Breast epithelium (tissue), 4 donors: ENCODE measurements at places on chromosomes 13 and 19. TPM values are rescaled to one million over a fixed set of nuclear protein-coding genes. Genes with fewer than 3 reads are reported as not detected.

GRCh38 chr13:27258637-27259386 is 7.5 kb downstream of the RPL21 start:
- DNase-seq: no peak

- DNase-seq: no peak
These were observed 129.5 kb downstream of the ATP8A2 start for GRCh38 chr13:25501231-25501630.

DNA sequence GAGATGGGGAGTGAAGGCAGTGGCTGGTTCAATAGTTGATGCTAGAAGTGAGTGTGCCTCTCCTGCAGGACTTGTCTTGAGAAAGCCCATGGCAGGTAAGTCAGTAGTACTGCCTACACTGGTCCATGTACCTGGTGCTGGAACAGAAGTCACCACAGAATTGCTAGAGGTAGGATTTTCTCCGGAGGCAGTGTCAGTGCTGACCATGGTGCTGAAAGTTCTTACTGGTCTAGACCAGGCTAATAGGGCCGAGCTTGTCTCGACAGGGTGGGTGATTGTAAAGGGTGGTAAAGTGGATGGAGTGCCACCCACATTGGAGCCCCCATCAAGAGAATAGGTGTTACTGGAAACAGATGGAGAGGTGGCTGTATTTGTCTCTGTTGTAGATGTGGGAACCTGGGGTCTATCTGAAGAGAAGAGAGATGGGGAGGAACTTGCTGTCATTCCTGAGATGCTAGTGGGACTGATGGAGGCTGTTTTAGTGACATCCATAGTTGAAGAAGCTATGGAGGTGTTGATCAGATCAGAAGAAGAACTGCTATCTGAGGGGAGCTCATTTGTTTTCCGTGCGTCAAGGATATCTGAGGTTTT is 36.6 kb downstream of the MUC16 start:
- DNase-seq: no peak

DNA sequence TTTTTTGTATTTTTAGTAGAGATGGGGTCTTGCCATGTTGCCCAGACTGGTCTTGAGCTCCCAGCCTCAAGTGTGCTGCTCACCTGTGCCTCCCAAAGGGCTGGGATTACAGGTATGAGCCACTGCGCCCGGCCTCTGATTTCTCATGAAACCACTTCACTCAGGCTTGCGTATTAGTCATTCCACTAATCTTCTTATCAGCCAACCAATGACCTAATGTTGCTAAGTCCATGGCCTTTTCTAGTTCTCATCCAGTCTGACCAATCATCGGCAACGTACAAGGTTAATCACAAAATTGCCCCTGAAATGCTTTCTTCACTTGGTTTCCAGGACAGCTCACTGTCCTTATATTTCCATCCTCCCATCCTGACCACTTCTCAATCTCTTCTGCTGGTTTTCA is 605.3 kb upstream of the SLC10A2 start:
- no peak for DNase-seq

- DNase-seq: no peak
These were observed 256.3 kb upstream of the RFC3 start for GRCh38 chr13:33561627-33562026.

DNA sequence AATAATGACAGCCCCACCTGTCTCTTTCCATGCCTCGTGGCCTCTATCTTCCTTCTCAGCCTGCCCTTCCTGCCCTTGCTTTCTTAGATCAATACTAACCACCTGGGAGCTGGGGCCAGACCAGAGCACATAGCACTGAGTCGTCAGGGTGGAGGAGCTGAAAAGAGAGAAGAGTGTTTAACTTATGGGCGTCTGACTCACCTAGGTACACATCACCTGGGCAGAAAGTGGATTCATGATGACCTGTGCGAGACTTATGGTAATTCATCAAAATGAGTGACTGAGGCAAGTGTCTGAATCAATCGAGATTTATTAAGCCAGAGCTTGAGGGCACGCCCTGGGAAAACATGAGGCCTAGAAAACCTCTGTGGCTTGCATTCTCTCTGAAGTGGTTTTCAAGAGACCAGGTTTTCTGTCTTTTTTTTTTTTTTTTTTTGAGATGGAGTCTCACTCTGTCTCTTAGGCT is 19.2 kb downstream of the CEACAM6 start:
- no peak for DNase-seq

DNA sequence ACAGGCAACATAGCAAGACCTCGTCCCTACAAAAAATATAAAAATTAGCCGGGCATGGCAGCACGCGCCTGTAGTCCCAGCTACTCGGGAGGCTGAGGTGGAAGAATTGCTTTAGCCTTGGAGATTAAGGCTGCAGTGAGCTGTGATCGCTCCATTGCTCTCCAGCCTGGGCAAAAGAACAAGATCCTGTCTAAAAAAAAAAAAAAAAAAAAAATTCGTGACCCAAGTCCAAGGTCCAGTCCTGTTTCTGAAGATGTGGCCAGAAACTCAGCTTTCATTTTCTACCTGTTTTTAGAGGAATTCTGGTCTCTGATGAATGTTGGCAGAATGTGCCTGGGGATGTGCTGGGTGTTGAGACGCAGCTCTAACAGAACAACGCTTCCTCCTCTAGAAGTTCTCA is 1.9 kb upstream of the PGPEP1 start:
- no peak for DNase-seq

DNA sequence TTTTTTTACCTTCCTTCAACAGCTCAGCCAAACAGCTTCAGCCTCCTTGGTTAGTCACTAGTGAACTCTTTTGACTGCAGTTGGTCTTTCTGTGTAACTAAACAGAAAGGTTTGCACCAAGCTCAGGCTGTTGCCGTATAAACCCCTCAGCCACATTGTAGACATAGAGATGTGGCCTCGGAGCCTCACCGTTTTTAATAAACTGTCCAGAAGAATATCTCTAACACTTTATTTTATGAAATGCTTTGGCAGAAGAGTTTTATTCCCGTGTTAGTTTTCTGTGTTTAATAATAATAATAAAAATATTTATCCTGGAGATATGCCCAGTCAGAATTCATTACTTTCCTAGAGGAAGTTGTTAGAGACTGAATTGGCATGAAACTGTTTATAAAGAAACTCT is 171.7 kb upstream of the MAB21L1 start:
- DNase-seq: no peak

GRCh38 chr13:101490406-101491015 is 38.0 kb downstream of the ITGBL1 start:
- DNase-seq: no peak

GRCh38 chr19:30374539-30374864 is 2.3 kb downstream of the ZNF536 start:
- DNase-seq: no peak

GRCh38 chr13:110217085-110217484 is 89.9 kb downstream of the COL4A1 start:
- no peak for DNase-seq

Gene ZNF134
- total RNA-seq: 18.4 TPM

- no peak for DNase-seq
These were observed 4.7 kb upstream of the YJEFN3 start for GRCh38 chr19:19524053-19524452.

- DNase-seq: no peak
These were observed 539 bp downstream of the ZNF554 start for GRCh38 chr19:2820112-2820702.

DNA sequence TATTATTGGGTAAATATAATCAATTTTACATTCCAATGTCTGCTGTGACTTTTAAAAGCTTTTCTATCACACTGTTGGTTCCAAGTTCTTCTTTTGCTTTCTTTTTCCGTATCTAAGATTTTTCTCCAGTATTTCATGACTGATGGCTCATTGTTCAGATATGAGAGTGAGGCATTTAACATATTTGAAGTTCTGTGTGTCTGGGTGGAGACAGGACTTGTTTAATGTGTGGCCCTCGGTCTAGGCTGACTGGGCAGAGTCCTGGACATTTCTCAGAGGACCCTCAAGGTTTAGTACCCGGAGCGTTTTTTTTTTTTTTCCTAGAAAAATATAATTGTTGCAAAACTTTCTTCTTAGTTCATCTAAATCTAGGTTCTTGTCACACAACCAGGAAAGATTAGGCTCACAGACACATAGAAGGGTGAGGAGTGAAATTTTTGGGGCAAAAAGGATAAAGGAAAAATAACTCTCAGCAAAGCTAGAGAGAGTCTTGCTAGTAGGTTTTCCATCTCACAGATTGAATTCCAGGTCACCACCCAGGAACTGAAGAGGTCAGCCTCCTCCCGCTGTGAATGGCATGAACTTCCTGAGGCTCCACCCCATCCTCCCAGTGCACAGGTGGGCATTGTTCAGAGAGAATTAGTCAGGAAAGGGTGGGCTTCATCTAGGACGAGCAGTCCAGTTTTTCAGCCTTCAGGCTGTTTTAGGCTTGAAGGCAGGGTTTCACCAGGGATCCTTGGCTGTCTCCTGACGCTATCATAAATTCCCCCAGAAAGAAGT is 1002.4 kb upstream of the PCDH9 start:
- no peak for DNase-seq

Gene ERICH6B
- total RNA-seq: not detected

DNA sequence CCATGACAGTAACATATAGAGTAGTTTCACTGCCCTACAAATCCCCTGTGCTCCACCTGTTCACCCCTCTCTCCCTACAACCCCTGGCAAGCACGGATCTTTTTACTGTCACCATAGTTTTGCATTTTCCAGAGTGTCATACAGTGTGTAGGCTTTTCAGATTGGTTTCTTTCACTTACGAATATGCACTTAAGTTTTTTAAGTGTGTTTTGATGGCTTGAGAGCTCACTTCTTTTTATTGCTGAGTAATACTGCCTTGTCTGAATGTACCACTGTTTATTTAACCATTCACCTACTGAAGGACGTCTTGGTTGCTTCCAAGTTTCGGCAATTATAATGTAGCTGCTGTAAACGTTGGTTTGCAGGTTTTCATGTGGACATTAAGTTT is 175.1 kb downstream of the ITGBL1 start:
- no peak for DNase-seq

Gene PTH2
- not detected for total RNA-seq

Gene SPTBN4
- total RNA-seq: 1.6 TPM
